Mesenchymal stem cell (in vitro differentiated cells and primary cell): ENCODE measurements at places on chromosomes 3 and 15.

DNA sequence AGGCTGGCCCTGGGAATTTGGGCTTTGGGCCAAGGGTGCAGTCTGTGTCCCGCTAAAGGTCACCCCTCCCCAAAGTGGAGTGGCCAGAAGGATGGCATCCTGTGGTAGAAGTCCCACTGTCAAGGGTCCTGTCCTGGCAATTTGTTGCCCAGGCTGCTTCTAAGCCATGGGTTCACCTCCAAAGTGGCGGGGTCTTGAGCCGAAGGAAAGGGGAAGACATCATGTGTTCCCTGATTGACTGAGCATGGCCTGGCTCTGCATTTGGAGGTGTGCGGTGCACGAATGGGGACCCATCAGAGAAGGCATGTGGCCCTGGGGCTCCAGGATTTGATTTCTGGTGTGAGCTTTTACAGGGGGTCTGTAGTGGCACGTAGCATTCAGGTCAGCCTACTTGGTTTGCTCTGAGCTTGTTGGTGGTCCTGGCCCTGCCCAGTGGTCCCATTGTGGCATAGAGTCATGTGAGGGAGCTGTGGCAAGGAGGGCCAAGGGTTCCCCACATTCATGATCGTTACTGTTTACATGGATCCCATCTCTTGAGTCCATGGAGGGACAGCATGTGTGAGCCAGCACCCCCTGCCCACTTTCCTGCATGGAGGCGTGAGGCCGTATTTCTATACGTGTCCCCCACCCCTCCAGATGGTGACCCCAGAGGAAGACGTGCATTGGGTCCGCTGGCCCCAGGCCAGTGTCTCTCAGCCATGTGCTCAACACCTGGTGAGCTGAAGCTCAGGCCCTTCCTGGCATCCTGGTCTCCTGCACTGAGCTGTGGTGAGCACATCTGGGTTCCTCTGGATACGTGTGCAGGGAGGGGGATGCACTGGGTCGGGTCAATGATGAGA is 225.1 kb downstream of the SNRPN start:
- no peak for DNase-seq

DNA sequence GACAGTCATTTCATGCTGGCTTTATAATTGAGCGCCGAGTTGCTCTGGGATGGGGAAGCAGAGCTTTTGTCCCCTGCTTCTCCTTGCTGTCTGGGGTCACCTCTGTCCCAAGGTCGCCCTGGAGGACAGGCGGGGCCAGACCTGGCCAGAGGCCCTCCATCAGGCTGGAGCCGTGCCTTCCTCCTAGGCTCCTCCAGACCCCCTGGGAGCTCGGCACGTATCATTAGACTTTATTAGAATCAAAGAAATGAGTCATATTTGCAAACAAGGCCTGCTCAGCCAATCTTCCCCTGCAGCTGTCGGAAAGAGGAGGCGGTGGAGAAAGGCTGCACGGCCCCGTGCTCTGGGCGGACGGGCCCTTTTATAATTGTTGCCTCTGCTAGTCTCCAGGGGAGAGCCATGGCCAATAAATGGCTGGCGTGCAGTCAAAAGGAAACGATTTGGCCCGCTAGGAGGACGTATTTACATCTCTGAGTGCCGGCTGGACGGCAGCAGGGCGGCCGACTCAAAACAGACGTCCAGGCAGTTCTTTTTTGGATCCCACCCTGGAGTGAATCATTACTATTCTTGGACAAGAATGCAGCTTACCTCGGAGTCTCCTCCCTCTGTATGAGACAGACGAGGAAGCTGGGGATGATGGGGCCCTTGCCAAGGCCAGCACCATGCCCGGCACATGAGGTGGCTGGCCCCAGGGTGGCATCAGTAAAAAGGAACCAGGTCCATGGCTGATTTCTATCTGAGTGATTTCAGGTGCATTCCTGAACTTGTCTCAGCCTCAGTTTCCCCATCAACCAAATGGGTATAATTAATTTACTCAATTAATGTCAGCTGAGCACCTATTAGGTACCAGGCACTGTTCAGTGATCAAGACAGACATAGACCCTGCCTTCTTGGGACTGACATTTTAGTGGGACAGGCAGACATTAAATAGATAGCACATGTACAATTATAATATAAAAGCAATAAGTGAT is 50.6 kb downstream of the SLC6A6 start:
- peak; percentile 93 for DNase-seq

- DNase-seq = no peak
These were observed 171.8 kb downstream of the WDR76 start for GRCh38 chr15:43998607-43999006.

DNA sequence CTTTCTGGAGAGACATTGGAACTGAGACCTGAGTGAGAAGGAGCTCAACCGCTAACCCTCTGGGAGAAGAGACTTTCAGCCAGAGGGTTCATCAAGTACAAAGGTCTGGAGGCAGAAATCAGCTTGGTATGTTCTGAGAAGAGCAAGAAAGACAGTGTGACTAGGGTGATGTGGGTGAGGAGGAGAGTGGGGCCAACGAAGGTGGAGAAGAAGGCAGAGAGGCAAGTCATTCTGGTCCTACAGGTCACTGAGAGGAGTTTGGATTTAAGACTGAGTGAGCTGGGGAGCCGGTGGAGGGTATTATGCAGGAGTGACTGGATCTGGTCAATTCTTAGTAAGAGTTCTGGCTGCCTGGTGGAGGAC is 12.2 kb downstream of the XIRP1 start:
- DNase-seq = no peak

DNA sequence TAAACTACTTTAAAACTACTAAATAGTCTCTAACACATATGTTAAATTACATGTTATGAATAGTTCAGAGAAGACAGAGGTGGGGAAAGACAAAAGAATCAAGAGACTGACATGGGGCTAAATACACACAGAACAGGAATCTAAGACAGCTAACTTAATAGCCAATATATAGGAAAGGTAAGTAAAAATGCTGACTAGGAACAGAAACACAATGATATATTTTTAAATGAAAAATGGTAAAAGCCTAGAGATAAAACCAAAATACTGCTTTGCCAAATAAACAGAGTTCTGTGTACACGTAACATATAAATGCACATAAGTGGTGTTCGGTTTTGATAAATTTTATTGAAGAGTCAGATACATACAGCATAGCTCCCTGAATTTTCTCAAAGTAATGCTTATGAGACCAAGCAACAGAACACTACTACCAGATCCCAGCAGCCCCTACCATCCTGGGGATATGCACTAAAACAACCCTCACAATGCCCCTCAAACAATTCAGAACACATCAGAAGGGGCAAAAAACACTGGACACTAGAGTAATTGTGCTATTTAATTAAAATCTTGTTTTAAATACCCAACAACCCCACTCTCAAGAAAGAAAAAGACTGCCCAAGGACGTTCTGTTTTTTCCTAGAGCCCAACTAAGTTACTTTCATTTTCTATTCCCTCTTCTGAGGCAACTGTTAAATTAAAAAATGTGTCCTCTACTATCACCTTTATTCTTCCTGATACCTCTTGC is 121.1 kb downstream of the ADAM10 start:
- DNase-seq = peak; percentile 48

DNA sequence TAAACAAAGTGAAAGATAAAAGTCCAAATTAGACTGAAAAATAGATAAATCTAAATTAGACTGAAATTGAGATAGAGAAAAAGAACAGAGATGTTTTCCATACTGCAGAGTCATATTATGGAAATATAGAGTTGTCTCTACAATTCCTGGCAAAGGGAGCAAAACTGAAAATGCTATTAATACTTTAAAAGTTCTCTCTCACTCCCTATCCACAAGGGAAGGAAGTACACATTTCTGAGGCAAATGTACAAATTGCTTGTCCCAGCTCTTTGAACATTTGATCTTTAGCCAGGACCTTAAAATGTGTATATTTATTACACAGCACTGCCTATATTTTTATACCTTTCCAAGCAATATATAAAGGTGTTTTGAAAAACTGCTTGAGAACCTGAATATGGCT is 225.1 kb upstream of the SEMA6D start:
- DNase-seq = no peak

GRCh38 chr3:191003742-191004141 is 141.2 kb upstream of the GMNC start:
- DNase-seq = no peak

DNA sequence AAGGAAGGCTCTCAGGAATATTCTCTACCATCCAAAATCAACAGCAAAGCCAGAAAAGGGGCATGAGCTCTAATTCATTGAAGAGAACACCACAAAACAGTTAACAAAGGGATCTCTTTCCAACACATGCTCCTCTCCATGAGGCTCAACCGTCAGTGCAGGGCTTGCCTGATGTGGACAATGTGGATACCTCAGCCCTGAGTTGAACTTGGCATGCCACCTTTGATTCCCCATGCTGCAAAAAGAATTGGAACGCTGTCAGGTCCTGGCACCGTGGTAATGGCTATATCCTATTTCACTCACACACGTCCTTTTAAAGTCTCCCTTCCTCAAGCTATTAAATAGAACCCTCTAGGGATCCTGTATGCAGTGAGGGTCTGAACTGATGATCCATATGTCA is 30.7 kb upstream of the IP6K2 start:
- DNase-seq = no peak

DNA sequence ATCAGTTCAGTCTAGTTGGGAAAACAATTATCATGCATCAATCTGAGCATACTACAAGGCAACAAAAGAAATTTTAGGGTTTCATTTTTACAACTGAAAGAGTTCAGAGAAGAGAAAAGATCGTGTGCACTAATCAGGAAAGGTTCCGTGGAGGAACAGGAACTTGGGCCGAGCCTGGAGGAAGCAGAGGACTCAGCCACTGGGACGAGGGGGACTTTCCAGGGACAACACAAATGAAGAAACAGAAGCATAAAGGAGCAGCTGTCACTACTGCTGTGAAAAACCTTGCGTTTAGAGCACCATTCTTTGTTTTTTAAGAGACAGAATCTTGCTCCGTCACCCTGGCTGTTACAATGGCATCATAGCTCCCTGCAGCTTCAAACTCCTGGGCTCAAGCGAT is 60.5 kb downstream of the MYO1E start:
- no peak for DNase-seq

DNA sequence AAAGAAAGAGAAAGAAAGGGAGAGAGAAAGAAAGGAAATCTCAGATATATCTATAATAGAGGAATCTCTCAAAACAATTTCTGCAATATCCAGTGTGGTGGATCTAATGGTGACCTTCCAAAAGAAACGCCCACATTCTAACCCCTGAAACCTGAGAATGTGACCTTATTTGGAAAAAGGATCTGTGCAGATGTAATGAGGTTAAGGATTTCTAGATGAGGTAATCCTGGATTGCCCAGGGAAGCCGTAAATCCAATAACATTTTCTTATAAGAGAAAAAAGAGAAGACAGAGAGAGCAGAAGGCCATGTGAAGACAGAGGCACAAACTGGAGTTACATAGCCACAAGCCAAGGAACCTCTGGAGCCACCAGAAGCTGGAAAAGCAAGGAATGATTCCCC is 307.6 kb downstream of the ZBTB20 start:
- DNase-seq = no peak

DNA sequence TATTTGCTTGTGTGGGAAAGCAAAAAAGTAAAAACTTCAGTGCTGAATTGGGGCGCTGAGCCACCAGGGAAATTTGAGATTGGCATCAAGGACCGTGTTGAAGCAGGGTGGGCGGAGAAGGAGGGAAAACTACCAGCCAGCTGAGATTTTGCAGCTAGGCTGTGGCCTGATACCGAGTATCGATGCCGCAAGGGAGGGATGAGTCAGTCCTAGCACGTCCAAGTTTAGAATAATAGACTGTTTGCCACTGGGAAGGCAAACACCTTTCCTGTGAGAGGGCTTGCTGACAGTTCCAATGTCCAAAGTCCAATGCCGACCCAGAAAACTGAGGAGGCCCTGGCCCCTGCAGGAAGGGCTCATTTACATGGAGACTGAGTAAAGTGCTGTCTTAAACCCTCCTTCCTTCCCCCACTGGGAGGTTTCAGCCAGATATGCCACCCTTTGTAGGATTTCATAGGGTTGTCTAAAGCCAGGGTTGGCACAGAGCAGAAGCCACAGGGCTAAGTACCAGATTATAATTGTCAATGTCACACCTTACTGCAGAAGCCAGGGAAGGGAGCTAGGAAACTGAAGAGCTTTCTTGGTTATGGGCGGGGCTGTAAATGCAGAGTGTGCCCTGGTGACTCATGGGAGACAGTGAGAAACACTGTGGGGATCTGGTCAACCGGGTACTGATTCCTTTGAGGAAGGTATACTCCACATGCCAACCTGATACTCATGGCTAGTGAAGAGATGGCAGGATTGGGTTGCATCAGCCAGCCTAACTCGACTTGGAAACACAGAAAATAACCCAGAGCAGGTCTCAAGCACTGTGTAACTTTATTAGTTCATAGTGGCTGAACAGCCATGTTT is 28.4 kb upstream of the PIK3CB start:
- peak; percentile 60 for DNase-seq

GRCh38 chr3:51717446-51717845 is 10.6 kb downstream of the GRM2 start:
- DNase-seq = no peak

GRCh38 chr15:51108933-51109550 is 14.3 kb upstream of the TNFAIP8L3 start:
- DNase-seq = peak; percentile 30

GRCh38 chr3:45677033-45677446 is 12.2 kb upstream of the SACM1L start:
- DNase-seq = peak; percentile 87

GRCh38 chr15:90596943-90597342 is 67.2 kb downstream of the CRTC3 start:
- DNase-seq = no peak

DNA sequence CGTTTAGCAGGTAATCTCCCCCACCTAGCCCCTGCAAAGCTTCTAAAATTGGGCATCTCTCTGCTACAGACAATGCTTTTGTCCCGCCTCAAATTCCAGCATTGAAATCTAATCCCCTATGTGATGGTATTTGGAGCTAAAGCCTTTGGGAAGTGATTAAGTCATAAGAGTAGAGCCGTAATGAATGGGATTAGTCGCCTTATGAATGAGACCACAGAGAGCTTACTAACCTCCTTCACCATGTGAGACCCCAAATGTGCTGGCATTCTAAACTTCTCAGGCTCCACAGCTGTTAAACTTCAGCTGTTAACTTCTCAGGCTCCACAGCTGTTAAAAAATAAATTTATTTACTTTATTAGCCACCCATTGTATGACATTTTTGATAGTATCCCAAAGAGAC is 374.2 kb upstream of the BCHE start:
- no peak for DNase-seq

DNA sequence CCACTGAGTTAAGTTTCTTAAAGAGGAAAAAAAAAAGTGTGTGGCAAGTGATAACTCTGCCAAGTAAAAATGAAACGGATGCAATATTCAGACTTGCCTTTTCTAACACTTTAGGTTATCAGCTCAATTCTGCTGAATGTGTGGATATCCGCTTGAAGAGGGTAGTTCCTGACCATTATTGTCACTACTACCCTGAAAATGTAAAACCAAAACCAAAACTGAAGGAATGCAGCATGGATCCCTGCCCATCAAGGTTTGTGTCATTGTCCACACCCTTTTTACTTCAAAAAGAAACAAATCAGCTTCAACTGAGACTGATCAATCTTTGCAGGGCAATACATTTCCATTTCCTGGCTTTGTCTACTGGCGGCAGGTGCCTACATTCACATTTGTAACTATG is 236.1 kb downstream of the ADAMTSL3 start:
- DNase-seq = no peak

DNA sequence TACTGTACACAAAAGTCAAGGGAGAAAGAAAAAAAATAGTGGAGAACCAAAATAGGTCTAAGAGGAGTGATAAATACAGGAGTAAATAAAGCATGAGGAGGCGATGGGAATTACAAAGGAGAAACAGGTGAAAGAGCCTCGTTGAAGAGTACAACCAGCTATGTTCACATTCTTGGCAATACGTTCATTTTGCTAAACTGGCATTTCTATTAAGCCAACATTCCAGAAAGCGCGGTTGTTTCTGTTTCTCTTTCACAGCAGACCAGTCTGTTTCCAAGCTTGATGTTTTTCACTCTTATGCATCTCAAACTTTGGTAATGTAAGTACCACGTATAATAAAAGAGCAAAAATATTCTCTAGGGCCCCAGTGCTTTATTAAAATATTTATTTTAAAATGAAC is 74.5 kb downstream of the NSUN3 start:
- DNase-seq = no peak
